ENCODE measurements at places on chromosomes 1 and 21. TPM values are rescaled to one million over a fixed set of nuclear protein-coding genes. Genes with fewer than 3 reads are reported as not detected.

The AMPD1 gene
- total RNA-seq, result not detected

The CNKSR1 gene
- 12.3 TPM for total RNA-seq

The FALEC gene
- total RNA-seq, result not detected

The NPR1 gene
- not detected for total RNA-seq

The MPZ gene
- under 0.01 TPM for total RNA-seq

The PDZK1IP1 gene
- 0.68 TPM for total RNA-seq

The STIL gene
- 1.0 TPM for total RNA-seq

The HES2 gene
- 174 TPM for total RNA-seq

The ARTN gene
- total RNA-seq, result 28.7 TPM

The CELF3 gene
- not detected for total RNA-seq

The CD52 gene
- total RNA-seq, result not detected

The ZBTB8A gene
- total RNA-seq, result 10.6 TPM

The PLA2G2F gene
- not detected for total RNA-seq

The NLRP3 gene
- total RNA-seq, result not detected

The PPM1J gene
- 2.8 TPM for total RNA-seq

The CNR2 gene
- total RNA-seq, result not detected

The HES5 gene
- 0.28 TPM for total RNA-seq

The UBE4B gene
- 21.5 TPM for total RNA-seq

The ADAM30 gene
- total RNA-seq, result not detected

The OLFML2B gene
- total RNA-seq, result 0.21 TPM

The PCBP3 gene
- total RNA-seq, result not detected

The HSPB7 gene
- total RNA-seq, result not detected

The EPHA2 gene
- 184 TPM for total RNA-seq

The TNFSF4 gene
- total RNA-seq, result 1.4 TPM

The HENMT1 gene
- total RNA-seq, result 2.2 TPM

The KRTAP12-2 gene
- total RNA-seq, result not detected

The ERVH48-1 gene
- not detected for total RNA-seq

Measured in nasal cavity respiratory epithelium epithelial cell of viscerocranial mucosa (primary cell).